ENCODE measurements at places on chromosomes 7 and 10.

GRCh38 chr7:28156401-28156800, 24.2 kb downstream of the JAZF1 start:
- no peak for DNase-seq

DNA sequence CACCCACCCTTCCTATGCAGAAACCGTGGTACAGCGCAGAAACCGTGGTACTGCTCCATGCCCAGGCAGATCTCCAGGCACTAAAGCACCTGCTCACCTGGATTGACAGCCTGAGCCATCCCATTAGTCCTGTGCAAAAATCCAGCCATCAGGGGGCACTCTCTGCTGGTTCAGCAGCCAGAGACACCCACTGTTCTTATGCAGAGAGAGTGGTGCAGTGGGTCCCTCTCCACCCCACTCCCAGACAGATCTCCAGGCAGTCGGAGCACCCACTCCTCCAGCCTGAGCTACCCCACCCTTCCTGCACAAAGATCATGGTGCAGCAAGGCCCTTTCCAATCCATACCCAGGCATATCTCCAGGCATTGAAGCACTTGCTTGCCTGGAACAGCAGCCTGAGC, 219.8 kb downstream of the CTNNA3 start:
- no peak for DNase-seq

- no peak for DNase-seq
These were observed 95.0 kb downstream of the CELF2 start for GRCh38 chr10:11112718-11113117.

GRCh38 chr7:127799535-127800305, 147.7 kb downstream of the SND1 start:
- DNase-seq, result no peak

- DNase-seq, result no peak
These were observed 197.5 kb downstream of the GRID1 start for GRCh38 chr10:86169066-86169465.

Data from naive B cell (primary cell).